H9 (cell line): ENCODE measurements at places on chromosomes 4 and X.

- H3K27me3 ChIP-seq = no peaks in the 10 kb centered on the region
- H3K4me1 ChIP-seq = no peaks in the 10 kb centered on the region
- H3K27ac ChIP-seq = no peak overlapping the region
- H3K36me3 ChIP-seq = no peaks in the 10 kb centered on the region
- no peak overlapping the region for H3K4me3 ChIP-seq
Observed at GRCh38 chr4:18568600-18568999, 547.0 kb upstream of the LCORL start.

- DNase-seq = no peak
- H3K27me3 ChIP-seq = no peaks in the 10 kb centered on the region
- peaks cover 13% of the 10 kb centered on the region for H3K36me3 ChIP-seq
Observed at GRCh38 chr4:3851881-3852280, 85.7 kb downstream of the ADRA2C start.

DNA sequence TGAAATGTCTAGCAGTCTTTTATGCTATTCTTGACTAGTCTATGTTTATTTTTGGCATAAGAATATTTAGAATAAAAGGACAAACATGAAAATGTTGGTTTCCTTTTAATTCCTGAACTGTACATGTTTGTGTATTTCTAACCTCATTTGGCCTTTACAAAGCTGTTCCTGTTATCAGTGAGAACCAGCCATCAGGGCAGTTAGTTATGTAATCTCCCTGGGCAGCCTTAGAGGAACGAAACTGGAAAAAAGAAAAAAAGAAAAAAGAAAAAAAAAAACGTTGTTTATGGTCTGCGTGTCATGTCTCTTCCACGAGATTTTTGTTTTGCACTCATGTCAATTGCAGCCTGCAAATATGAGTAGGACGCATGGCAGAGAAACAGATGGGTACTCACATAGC lies 193.7 kb downstream of the MAGEB5 start:
- no peak overlapping the region for H3K27ac ChIP-seq
- DNase-seq = no peak
- no peaks in the 10 kb centered on the region for H3K27me3 ChIP-seq
- no peaks in the 10 kb centered on the region for H3K36me3 ChIP-seq
- H3K4me1 ChIP-seq = no peaks in the 10 kb centered on the region; the same call in 1 of the 2 replicates

GRCh38 chr4:1087371-1087770 lies 26.0 kb downstream of the RNF212 start:
- H3K27ac ChIP-seq = no peak overlapping the region
- H3K4me1 ChIP-seq = no peaks in the 10 kb centered on the region
- no peak overlapping the region for H3K4me3 ChIP-seq
- H3K27me3 ChIP-seq = no peaks in the 10 kb centered on the region
- DNase-seq = no peak
- H3K36me3 ChIP-seq = no peaks in the 10 kb centered on the region; the same call in none of the 2 replicates

DNA sequence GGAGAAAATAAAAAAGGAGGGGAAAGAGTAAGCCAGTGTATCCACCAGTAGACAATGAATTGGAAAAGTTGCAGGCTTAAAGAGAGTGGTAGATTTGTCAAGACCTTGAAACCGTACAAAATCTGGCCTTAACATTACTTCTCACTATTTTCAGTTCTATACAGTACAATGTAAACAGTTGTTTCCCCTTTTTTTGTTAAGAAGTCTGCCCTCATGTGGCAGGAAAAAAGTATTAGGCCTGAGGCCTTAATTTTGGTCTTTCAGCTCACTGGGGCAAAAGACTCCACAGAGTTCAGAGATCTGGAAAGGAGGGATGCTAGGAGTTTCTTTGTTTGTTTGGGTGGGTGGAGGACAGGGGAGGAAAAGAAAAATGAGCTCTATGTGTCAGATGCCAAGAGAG lies 92.8 kb upstream of the CCDC160 start:
- no peaks in the 10 kb centered on the region for H3K4me1 ChIP-seq
- H3K27ac ChIP-seq = no peak overlapping the region
- no peaks in the 10 kb centered on the region for H3K36me3 ChIP-seq
- no peaks in the 10 kb centered on the region for H3K27me3 ChIP-seq

- no peak overlapping the region for H3K4me3 ChIP-seq
- DNase-seq = peak; percentile 24
- no peaks in the 10 kb centered on the region for H3K4me1 ChIP-seq
- H3K27me3 ChIP-seq = no peaks in the 10 kb centered on the region
Observed at GRCh38 chr4:1975880-1976279, 32.9 kb downstream of the NELFA start.

DNA sequence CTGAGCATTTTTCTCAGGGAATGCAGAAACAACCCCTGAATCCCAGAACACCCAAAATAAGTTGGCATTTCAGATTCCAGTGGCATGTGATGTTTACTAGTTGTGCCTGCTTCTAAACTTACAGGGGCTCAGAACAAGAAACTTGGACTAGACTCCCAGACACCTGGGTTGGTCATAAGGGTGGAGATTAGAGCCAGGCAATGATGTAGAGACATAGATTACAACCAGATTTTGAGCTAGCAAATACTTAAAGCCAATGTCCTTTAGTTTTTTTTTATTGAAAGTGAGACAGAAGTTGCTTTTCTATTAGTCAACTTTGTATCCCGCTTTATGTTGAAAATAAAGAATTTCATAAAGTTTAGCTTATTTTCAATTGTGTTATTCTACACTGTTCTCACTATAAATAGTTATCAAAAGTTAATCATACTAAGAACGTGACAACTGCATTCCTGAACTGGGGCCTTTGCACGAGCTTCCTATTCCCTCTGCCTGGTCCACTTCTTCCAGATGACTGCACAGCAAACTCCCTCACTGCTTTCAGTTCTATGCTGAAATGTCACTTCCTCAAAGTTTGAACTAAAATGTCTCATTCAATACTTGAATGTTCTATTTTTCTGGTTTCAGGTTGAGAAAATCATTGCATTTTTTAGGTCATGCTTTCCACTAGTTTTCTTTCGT lies 224.7 kb upstream of the PPP1R2C start:
- no peaks in the 10 kb centered on the region for H3K27me3 ChIP-seq
- H3K4me1 ChIP-seq = peaks cover 3% of the 10 kb centered on the region; the same call in 1 of the 2 replicates
- no peak for DNase-seq
- H3K36me3 ChIP-seq = peaks cover 14% of the 10 kb centered on the region

- no peak overlapping the region for H3K27ac ChIP-seq
- H3K4me3 ChIP-seq = no peak overlapping the region
- H3K36me3 ChIP-seq = peaks cover 9% of the 10 kb centered on the region
- peaks cover 15% of the 10 kb centered on the region for H3K4me1 ChIP-seq
- DNase-seq = no peak
- no peaks in the 10 kb centered on the region for H3K27me3 ChIP-seq
Observed at GRCh38 chrX:10009741-10010140, 42.6 kb downstream of the CLDN34 start.

DNA sequence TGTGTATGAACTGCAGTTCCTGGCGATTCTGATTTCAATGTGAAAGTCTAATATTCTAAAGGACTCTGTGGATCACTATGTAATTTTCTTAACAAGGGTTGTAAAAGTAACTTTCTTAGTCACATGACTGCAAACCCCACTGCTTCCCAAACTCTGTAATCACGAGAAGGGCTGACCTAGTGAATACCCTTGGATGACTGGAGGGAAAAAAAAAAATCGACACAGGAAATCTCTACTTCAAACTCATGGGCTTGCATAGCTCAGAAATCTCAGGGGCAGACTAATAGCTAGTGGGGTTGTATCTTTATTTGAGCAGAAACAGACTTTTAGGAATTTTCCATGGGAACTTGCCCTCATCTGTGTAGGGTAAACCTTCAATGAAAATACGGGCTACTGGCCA lies 4.8 kb upstream of the MXRA5 start:
- no peak overlapping the region for H3K4me3 ChIP-seq
- H3K4me1 ChIP-seq = no peaks in the 10 kb centered on the region
- H3K36me3 ChIP-seq = no peaks in the 10 kb centered on the region
- H3K27me3 ChIP-seq = peaks cover under 1% of the 10 kb centered on the region; the same call in 1 of the 2 replicates
- H3K27ac ChIP-seq = no peak overlapping the region
- no peak for DNase-seq

DNA sequence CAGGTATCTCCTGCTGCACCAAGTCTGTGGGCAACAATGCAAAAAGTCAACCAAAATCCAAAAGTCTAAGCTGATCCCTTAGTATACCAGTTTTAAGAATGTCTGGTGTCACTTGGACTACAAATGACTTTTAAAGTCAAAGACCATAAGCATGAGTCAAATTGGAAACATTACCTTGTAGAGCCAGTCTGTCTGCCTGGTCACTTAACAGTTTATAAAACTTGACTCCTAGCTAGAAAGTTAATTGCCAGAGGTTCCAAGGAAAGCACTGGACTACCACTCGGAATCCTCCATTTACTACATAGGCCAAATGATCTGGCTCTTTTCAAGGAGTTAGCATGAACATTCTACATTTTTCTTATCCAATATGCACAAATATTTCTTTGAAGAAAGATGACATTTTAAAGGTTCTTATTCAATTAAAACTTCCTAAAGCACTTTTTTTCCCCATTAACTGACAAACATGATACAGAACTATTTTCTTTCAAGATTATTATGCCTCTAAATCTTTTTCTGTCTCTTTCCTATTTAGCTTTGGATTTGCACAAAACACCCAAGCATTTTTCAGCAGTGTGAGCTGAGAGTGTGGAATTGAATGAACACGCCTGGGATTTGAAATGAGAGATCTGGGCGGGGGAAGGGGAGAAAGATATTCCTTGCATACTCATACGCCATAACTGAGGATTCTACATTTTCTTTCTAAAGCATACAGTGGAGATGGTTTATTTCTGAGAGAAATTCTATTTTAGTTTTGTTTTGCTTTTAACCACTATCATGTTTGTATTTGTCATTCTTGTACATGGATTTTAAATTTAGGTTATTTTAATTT lies 188.4 kb downstream of the SHROOM3 start:
- no peak overlapping the region for H3K27ac ChIP-seq
- H3K36me3 ChIP-seq = no peaks in the 10 kb centered on the region
- H3K4me1 ChIP-seq = peaks cover 8% of the 10 kb centered on the region
- no peak for DNase-seq
- H3K4me3 ChIP-seq = 0 out of 3 replicates have a peak overlapping the region, but pooled peaks have one; percentile 7

- H3K36me3 ChIP-seq = peaks cover 55% of the 10 kb centered on the region
- no peak overlapping the region for H3K4me3 ChIP-seq
- DNase-seq = no peak
- H3K4me1 ChIP-seq = peaks cover 4% of the 10 kb centered on the region; the same call in 1 of the 2 replicates
- H3K27me3 ChIP-seq = no peaks in the 10 kb centered on the region
Observed at GRCh38 chrX:6852869-6853268, 294.6 kb upstream of the STS start.

DNA sequence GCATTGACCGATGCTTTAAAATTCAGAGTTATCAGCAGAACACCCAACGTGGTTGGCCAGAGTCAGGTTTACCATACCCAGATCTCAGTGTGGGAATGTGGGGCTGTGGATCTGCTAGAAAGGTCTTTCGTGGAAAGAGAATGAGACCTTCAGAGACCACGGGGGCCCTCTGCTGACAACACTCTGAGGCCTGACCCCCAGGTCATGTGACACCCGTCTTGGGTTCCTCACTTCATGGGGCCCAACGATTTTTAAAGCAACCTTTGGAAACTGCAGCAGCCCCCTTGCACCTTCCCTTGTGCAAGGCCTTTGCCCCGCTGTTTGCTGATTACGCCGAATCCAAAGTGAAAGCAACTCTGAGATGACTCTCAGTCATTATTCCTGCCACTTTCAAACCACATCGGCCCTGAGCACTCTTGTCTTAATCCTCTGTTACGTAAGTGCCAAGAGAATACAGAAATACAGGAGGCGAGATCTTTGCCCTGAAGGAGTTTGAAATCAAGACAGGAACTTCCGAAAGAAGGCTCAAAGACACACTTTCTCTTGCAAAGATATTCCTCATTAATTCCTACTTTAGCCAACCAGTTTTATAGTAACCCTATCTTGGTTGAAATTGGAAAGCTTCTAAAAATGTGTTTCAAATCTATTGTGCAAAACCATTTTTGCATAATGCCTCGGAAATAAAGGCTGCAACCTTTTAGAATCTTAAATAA lies 88.3 kb downstream of the EVC2 start:
- no peak overlapping the region for H3K4me3 ChIP-seq
- no peaks in the 10 kb centered on the region for H3K4me1 ChIP-seq
- H3K27me3 ChIP-seq = no peaks in the 10 kb centered on the region
- no peak overlapping the region for H3K27ac ChIP-seq
- DNase-seq = no peak

GRCh38 chrX:16215660-16216059 lies 48.4 kb downstream of the MAGEB17 start:
- H3K4me1 ChIP-seq = peaks cover 7% of the 10 kb centered on the region; the same call in 1 of the 2 replicates
- H3K27me3 ChIP-seq = no peaks in the 10 kb centered on the region
- peak overlapping the region; percentile 89 for H3K27ac ChIP-seq
- H3K36me3 ChIP-seq = no peaks in the 10 kb centered on the region; the same call in 1 of the 3 replicates
